ENCODE measurements at places on chromosomes 5 and 9. TPM values are rescaled to one million over a fixed set of nuclear protein-coding genes. Genes with fewer than 3 reads are reported as not detected.

Gene NMUR2
- not detected for total RNA-seq

Gene PCDHGA11
- total RNA-seq, result 11.0 TPM

Gene CKMT2
- 2.8 TPM for total RNA-seq

Gene SH3PXD2B
- 25.5 TPM for total RNA-seq

Gene UGT3A2
- total RNA-seq, result not detected

Gene ABLIM3
- 16.7 TPM for total RNA-seq

Gene SH2D3C
- total RNA-seq, result 1.1 TPM

Gene TERT
- total RNA-seq, result not detected

Gene PCDHB4
- total RNA-seq, result 0.68 TPM
